ENCODE measurements at places on chromosomes 16 and 17.
A peak's percentile ranks its signal among the peaks of the same experiment; 100 is the strongest.

DNA sequence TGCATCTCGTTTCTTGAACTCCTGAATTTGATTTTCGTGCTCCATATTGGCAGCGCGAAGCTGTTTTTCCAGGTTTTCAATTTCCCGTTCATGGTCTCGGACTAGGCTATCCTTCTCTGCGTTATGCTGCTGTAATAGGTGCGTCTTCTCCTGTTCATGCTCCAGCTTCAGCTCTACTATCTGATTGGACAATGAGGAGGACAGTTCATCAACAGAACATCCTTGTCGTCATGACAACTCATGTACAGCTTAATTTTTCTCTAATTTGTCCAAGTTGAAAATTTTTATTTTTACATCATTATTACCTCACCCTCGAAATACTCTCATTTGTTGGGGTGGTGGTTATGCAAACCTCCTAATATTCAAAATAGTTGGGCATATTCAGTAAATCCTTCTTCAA lies 289.8 kb downstream of the CEP112 start:
- no peak for DNase-seq

GRCh38 chr17:82296511-82297279 lies 20.7 kb downstream of the CD7 start:
- DNase-seq, result no peak

DNA sequence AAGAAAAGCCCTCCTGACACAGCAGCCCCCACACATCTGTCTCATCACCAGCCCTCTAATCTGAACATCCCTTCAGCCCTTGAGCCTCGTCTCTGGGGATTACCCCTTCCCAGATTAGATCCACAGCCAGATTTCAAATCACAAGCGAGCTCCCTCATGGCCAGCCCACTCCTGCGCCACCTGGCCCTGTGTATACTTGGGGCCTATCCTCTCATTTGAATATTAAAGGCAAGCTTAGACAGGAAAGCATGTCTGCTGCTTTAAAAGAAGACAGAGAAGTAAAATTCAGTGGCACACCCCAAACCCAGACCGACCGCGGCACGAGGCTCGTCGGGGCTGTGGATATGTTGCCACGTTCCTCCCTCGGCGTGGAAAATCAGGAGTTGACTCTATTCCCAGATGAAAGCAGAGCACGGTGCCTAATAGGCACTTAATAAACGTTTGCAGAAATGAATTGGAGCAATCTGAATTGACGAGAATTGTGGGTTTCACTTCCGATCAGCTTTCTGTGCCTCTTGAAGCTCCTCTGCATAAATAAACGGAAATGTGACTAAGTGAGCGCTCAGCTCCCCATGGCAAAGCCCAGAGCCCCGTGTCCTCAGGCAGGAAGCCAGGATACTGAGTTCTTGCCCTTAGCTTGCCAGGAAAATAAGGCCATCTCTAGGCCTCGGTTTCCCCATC lies 108.0 kb downstream of the CCDC182 start:
- no peak for DNase-seq

DNA sequence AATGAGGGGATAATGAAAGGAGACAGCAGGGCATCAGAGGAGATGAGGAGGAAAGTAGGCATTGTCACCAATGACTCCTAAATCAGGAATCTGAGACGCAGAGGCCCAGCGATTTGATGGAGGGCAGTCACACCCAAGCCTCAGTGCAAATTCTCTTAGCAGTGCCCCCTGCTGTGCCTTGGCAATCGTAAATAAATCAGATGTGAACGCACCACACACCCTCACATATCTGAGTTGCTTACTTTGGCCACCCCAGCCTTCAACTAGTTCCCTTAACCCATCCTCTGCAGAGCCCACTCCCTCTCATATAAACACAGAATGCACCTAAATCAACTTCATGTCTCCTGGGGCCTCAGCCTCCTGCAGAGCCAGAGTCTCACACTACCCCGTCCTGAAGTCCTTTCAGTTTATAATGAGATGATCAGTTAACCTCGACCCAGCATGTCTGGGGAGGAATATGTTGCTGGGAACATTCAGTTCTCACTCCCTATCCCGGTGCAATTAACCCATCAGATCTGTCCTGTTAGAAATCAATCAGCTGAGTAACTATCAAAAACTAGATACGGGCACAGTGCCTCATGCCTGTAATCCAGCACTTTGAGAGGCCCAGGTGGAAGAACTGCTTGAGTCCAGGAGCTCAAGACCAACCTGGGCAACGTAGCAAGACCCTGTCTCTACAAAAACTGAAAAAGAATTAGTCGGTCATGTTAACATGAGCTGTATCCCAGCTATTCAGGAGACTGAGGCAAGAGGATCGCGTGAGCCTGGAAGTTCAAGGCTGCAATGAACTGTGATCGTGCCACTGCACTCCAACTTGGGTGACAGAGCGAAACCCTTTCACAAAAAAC lies 78.4 kb downstream of the SLC39A11 start:
- no peak for DNase-seq

GRCh38 chr16:30377812-30378235 lies 3.2 kb downstream of the MYL11 start:
- peak; percentile 92 for DNase-seq

- DNase-seq, result no peak
These were observed 9.3 kb downstream of the ODAD4 start for GRCh38 chr17:41939693-41940090.

GRCh38 chr17:27597783-27598320 lies 33.1 kb upstream of the LGALS9 start:
- DNase-seq, result no peak

GRCh38 chr16:56980792-56981724 lies 8.3 kb upstream of the NLRC5 start:
- no peak for DNase-seq

DNA sequence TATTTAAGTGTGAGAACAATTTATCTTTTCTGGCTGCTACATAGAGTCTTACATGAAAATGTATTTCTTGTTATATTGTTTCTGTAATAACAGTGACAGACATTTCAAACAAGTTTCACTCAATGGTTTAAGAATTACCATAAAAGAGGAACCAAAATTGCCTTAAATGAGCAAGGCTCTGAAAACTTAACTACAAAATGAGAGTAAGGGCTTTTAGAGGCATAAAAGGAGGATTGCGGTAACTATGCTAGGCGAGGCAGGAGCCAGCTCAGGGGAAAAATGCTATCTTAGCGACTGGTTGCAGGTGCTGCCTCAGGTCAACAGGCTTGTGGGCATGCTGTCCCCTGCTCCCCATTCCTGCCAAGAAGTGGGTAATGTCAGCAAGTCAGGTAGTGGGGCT lies 81.7 kb upstream of the MSI2 start:
- no peak for DNase-seq

DNA sequence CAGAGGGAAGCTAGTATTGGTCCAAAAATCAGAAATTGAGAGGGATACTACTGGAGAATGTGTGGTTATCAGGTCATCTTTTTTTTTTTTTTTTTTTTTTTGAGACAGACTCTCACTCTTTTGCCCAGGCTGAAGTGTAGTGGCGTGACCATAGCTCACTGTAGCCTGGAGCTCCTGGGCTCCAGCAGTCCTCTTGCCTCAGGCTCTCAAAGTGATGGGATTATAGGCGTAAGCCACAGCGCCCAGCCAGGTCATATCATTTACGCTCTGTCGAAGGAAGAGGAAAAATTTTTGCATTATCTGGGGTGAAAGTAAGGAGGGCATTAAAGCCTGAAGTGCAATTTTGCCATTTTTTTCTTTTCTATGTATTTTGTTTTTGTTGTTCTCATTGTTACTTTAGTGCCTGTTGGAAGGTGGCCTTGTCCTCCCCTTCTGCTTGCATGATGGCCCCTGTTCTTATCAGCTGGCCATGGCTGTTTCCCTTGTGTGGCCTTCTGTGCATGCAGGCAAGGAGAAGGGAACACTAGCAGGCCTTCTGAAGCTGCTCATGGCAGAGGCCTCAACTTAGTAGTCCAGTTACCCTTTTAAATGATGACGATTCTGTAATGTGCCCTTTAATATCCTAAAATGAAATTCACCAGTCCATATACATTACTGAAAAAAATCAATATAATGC lies 118.3 kb downstream of the SPECC1 start:
- no peak for DNase-seq

DNA sequence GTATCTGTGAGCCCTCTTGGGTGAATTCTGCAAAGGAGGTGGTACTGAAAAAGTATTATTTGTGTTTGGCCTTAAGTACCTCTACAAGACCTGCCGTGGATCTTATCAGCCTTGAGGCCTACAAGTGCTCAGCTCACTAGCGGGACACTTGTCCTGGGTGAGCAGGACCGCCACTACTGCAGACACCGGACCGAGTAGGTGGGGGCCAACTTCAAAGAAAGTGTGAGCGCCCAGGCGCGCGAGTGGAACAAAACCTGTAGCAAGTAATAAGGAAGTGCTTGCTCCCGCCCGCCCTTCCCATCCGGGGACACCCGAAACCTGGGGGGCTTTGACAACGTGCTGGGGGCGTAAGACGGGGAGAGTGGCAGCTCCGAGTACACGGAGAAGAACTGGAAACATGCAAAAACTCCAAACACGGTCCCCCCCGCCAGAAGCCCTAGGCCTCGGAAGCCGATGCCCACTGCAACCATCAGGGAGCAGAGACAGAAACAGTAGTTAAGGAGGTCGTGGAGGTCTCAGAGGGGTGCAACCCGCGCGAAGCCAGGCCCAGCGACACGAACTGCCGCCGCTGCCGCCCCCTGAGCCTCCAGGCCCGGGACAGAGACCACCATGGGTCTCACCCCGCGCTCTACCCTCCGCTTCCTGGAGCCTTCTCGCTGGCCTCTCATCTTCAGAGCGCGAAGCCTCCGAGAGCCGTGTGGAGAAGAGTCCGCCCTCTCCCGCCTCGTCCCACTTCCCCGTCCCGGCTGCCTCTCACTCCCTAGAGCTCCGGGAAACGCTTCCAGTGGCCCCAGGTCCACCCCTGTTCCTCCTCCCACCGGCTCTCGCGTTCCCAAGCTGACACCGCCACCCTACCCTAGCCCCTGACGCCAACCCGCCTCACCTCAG lies 537 bp downstream of the CNOT1 start:
- DNase-seq, result peak; percentile 78

GRCh38 chr17:76014925-76015261 lies 12.2 kb downstream of the EVPL start:
- no peak for DNase-seq

DNA sequence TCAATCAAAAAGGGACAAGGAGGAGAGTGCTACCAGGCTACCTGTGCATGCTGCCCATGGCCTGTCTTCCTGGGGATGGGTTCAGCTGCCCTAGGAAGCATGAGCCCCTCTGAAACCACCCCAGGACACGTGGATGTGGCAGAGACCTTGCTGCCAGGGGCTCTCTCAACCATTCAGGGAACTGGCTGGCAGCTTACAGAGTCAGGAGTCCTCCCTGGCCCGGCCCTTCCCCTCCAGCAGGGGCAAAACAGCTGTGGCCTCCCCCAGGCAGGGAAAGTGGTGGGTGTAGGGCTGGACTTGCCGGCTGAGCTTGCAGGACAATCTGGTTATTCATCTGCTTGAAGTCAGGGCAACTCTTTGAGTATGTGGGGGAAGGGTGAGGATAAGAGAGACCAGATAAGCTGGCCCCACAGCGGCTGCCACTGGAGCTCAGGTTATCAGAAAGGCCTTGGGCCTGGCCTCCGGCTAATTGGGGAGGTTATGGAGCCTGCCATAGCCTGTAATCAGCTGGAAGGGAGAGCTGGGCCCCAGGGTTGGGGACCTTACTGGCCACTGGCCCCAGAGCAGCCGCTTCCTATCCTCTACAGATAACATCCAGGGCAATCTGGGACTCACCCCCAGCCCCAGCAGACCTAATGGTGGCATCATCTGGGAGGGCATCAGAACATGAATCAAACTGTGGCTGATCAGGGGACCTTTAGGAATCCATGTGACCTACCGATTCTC lies 5.6 kb upstream of the TBX2 start:
- no peak for DNase-seq

DNA sequence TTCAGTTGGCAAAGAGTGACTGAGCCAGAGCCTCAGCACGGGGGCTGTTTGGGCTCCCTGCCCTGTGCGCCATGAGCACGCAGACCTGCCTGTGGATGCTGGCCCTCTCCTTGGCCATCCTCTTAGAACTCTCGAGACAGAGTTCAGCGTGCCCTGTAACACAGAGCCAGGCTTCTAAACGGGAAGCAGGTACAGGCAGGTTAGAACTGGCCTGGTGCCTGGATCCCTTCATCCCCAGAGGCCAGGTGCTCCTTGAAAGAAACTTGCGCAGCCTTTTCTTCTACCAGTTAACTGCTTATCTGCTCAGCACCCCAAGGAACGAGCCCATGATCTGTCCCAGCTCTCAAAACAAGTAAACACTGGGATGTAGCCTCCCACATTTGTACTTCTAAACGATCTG lies 6.9 kb downstream of the CCNF start:
- DNase-seq, result no peak

GRCh38 chr17:61157246-61157886 lies 242.3 kb upstream of the TBX2 start:
- DNase-seq, result no peak
